ENCODE measurements at places on chromosomes 12 and 14.

GRCh38 chr14:26199590-26200370 lies 398.1 kb downstream of the NOVA1 start:
- DNase-seq: no peak

- no peak for DNase-seq
Observed at GRCh38 chr12:24705216-24705615, 243.7 kb downstream of the BCAT1 start.

DNA sequence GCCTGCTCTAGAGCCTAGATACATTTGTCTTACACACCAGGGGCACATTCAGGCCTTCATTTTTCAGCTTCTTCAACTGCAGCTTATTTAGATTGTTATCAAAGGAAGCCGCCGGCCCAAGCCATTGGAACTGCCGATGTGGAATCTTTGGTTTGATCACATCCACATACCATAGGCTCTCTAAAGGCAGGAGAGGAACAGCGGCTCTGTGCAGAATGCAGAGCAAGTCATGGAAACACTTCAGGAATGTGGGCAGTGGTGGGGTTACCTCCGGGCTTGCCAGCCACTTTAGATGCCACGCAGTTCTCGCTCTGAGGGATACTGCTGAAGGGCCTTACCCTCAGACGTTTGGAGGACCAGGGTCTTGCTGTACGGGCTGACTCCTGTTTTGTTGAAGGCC lies 53.4 kb upstream of the PYGL start:
- no peak for DNase-seq

DNA sequence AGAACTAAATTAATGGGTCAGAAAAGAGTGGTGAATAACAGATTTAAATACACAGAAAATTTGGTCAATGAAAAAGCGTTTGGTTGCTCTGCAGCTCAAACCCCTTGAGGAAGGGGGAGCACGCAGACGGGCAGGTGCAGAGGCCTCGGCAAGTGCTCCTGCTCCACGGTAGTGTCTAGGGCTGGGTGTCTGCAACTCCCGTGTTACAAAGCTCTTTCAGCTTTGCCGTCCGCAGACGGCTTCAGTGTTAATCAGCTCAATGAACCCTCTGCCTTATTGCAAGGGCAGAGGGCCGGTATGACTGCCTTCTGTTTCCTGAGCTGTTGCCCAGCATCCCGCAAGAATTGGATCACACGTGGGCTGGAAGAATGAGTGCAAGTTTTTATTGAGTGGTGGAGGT lies 125.7 kb upstream of the TRHDE start:
- DNase-seq: peak; percentile 30

DNA sequence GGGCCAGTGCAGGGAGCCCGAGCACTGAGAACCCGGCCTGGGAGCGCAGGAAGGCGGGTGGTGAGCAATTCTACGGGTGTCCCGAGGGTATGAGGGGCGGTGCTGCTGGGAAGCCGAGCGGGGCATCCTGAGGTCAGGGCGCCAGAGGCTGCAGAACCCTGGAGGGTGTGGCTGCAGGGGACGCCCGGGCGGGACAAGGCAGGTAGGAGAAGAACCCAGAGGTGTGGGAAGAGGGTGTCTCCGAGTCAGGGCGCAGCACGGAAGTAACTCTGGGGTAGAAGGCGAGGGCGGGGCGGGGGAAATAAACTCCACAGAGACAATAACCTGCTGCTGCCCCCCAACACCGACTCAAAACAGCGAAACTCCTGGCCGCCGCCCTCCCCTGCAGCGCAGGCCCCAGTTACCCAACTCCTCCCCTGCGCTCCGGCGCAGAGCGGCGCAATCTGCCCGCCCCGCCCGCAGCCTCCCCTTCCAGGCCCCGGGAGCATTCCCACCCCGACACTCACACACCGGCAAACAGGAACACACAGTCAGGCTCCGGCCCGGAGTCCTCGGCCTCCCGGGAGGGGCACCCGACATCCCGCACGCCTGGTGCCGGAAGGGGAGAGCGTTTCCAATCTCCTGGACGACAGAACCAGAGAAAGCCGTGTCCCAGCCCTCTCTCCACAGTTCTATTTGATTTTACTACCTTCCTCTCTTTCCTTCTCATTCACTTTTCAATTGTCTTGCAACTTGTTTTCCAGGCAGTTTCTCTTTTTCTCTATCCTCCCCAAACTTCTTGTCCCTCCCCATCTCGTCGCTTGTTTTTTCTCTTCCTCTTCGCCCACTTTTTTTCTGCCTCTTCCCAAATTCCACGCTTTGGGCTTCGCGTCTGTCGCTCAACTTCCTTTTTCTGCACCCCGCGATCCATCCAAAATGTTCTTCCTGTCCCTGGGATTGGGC lies 2.4 kb downstream of the HRK start:
- DNase-seq: peak; percentile 64

DNA sequence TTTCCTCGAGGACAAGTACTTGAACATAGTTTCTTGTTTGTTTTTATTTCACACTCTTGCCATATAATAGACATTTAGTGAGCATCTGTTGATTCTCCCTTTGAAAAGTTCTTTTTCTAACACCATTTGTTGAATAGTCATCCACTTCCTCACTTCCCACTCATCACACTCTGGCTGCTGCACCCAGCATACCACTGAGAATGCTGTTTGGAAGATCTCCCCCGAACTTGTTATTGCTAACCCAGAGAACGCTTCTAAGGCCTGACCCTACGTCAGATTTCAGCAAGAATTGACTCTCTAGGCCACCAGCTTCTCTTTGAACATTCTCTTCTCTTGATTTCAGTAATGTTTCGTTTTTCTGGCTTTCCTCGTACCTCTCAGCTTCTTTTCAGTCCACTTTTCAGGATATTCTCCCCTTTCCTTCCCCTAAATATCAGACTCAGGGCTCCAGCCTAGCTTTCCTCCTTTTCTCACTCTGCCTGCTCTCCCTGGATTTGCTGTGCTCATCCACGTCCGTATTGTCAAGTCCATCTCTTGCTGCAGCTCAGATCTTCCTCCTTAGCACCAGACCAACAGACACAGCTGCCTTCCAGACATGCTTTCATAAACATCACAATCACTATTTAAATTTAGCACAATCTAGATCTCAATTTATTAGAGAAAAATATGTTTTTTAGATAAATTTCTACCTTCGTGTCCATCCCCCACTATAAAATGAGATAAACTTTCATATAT lies 94.0 kb upstream of the SLC38A4 start:
- no peak for DNase-seq

DNA sequence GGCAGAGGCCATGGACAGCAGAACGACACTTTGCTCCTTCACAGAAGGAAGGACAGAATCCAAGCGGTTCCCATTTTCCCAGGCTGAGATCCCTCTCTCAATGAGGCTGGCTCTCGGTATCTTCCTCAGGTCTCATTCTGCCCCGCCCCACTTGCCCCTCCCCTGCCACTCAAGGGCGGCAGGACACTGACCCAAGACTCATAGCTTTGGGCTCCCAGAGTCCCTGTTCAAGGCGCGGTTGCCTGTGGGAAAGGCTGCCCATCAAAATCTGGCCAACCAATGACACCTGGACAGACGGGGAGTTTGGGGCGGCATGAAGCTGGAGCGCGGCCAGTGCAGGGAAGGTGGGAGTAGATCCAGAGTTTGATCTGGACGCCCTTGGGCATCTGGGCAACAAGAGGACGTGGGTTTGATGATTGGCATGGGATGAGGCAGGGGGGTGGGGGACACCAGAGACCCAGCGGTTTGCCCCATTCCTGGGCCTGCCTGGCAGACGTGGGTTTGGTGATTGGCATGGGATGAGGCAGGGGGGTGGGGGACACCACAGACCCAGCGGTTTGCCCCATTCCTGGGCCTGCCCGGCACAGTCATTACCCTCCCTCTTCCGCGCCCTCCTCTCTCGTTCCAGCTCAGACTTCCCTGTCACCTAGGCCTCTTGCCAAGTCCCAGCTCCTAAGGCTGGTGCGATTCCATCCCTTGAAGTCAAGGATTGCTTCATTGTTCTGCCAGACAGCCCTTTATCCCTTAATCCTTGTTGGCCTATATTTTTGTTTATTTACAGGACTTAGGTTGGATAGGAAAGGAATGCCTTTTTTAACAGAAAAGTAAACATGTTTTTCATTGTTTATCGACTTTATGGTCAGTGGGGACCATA lies 92.1 kb downstream of the NINJ2 start:
- DNase-seq: peak; percentile 91

GRCh38 chr14:89767131-89767530 lies 187.4 kb downstream of the EFCAB11 start:
- no peak for DNase-seq

- DNase-seq: no peak
Observed at GRCh38 chr12:112322882-112323547, 59.2 kb downstream of the HECTD4 start.

DNA sequence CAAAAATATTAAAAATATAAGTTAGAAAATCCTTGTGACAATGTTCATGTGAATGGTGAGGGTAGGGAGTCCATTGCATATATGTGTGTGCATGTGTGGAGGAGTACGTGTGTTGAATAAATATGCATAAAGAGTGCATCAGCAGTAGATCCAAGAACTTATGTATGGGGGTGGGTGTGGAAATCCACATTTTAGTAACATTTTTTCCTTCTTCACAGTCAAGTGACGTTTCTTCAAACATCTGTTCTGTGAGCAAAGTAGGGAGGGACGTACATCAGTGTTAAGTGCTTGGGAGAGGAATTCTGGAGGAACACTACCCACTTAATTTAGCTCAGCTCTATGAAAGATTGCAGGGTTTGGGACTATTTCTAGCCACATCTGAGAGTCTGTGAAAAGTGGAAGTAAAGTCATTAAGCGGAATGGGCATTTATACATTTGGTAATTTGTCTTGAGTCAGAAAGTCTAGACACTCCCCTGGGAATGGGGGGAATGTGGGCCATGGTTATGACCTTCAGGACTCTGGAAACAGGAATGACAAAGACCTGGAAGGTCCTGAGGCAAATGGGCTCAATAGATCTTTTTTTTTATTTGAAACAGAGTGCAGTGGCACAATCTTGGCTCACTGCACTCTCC lies 156.4 kb upstream of the PLXNC1 start:
- DNase-seq: no peak

GRCh38 chr12:26062566-26062965 lies 62.3 kb downstream of the BHLHE41 start:
- no peak for DNase-seq

DNA sequence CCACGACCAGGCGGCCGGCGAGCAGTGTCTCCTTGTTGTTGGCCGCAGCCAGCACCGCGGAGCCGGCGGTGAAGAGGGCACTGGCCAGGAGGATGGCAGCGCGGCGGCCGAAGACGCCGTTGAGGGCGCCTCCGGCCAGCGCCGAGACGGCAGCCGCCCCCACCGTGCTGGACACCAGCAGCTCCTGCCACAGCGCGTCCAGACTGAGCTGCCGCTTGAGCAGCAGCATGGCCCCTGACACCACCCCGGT lies 691 bp downstream of the SLC2A13 start:
- DNase-seq: no peak

DNA sequence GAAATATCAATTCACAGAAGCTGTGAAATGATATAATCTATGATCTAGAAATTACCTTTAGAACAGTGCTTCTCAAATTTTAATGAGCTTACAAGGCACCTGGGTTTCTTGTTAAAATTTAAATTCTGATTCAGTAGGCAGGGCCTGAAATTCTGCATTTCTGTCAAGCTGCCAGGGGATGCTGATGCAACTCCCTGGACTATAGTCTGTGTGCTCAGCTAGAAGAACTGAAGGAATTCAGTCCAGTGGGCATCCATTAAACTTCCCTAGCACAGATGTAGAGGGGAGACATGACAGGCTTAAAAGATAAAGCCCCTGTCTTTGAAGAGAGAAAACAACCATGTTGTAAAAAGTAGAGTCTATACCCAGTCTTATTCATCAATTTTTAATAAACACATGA lies 441.8 kb downstream of the TMTC2 start:
- DNase-seq: no peak

DNA sequence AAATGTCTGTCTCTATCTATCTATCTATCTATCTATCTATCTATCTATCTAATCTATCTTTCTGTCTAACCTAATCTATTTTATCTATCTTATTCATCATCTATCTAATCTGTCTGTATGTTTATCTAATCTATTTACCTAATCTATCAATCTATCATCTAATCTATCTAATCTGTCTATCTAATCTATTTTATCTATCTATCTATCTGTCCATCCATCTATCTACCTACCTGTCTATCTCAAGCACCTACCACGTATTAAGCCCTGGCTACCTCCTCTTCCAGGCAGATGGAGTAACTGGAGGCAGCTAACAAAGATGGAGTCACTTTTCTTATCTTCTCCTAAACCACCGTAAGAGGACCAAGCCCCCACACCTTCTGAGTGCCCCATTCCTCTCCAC lies 5.8 kb downstream of the CD4 start:
- DNase-seq: no peak

DNA sequence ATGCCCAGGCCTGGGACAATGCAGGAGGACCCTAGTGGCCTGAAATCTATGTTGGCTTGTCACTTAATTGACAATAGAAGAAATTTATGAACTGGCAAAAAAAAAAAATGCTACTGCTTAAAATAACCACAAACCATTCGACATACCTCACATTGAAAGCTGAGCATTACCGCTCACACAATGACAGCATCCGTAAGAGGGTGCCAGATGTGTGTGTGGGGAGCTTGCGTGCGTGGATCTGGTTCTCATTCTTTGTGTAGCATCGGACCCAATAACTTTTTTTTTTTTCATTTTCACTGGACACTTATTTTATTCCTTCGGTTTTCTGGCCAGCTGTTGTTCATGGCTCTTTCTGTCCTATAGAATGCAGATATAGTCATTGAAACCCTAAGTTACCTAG lies 216.7 kb downstream of the VRK1 start:
- no peak for DNase-seq

GRCh38 chr14:72476657-72477499 lies 417.0 kb downstream of the DPF3 start:
- DNase-seq: peak; percentile 33

DNA sequence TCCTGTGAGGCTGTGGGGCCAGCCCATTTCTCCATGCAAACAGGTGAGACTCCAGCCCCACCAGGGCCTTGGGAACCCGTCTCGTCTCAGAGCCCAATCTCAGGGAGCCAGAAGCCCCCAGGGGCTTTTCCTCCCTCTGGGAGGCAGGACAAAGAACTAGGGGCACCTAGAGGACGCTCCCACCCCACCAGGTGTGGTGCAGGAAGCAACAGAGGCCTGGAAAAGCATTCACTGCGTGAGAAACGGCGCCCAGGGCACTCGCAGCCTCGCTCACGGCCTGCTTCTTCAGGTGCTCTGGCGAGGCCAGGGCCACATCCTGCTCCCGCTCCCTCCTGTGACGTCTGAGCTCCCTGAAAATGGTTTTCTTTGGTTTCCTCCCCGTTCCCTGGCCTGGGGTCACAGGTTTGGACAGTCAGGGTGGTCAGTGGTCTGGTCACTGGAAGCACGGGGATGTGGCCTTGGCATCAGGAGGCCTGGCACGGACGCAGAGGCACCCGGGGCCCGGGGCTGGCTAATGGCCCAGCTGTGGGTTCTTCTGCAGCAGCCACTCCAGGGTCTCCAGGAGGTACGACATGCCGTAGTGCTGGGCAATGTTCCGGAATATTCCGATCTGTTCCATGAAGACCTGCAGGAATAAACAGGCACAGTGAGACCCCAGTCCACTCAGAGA lies 5.7 kb downstream of the P2RX2 start:
- DNase-seq: no peak

All from H9 (cell line).